ENCODE measurements at places on chromosomes 5 and 9.

DNA sequence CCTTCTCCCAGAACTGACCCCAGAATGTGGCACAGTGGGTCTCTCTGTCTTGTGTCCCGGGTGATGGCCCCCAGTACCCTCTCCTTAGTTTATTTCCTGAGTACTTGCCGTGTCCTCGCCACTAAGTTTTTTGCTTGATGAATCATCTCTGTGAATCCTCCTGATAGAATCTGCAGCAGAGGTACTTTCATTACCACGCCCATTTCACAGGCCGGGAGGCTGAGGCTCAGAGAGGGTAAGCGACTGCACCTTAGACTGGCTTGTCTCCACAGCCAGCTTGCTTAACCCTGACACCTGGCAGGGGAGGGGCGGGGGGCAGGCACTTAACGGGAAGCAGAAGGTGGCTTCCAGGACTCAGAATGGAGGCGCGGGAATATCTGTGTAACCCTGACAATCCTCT is 7.9 kb upstream of the IER5L start:
- DNase-seq, result no peak

DNA sequence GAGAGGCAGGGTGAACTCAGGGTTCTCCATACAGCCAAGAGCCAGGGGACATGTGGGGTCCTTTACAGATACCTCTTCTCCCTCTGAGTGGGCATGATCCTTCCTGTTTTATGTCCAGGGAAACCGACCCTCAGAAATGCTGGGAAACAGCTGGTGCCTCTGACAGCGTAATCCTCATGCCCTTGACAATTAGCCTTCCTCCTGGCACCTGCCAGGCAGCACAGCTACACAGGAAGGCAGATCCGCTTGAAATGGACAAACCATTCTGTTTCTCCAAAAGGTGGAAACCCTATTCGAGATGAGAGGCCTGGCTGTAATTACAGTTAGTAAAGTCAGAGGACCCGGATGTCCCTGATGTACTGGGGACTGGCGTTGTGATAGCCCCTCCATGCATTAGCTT is 7.2 kb downstream of the ERGIC1 start:
- no peak for DNase-seq

DNA sequence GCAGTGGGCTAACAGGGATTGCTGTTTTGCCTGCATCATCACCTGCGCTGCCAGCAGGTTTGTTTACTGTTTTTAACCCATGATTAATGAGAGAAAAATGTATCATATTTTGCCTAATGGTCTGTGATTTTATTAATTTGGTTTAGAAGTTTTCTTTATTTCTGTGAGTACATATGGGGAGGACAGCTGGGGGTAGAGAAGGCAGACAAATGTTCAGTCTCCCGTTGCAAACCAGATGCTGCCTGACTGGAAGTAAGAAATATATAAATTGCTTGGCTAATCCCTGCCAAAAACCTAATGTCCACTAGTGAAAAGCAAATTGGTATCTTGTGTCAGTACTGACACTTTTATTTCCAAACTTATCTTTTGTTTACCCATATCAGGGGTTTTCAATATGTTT is 1766.1 kb upstream of the C9orf72 start:
- DNase-seq, result no peak

GRCh38 chr5:173778784-173779304 is 109.3 kb upstream of the CPEB4 start:
- DNase-seq, result no peak

DNA sequence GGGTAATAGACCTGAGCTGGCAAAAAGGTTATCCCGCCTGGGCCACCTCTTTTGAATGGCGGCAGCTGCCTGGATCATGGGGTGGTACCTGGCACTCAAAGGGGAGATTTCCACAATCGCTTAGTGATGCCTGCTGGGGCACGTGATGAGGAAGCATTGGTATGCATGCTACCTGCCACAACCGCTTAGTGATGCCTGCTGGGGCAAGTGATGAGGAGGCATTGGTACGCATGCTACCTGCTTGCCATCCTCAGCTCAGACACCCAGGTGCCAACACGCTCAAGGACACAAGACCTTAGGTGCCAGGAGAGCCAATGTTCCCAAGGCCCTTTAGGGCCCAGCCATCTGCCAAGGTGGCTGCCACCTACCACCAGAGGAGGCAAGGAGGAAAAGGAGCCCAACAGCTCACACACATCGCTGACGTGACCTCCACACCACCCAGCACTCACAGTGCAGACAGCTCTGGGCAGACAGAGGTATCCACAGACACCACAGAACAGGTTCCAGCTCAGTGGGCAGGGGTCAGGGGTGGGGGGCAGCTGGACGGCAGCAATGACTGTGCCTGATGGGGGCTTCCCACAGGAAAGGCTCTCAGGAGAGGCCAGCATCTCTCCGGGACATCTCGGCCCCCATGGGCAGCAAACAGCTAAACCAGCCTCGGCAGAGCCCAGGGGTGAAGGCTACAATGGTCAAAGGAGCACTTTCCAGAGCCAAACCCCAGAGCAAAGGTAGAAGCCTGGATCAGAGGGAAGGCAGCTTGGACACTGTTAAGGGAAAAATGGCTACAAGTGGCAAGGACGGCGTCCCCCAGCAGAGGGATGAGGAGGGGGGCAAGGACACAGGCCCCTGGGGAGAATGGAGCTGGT is 43.0 kb upstream of the SARDH start:
- no peak for DNase-seq

DNA sequence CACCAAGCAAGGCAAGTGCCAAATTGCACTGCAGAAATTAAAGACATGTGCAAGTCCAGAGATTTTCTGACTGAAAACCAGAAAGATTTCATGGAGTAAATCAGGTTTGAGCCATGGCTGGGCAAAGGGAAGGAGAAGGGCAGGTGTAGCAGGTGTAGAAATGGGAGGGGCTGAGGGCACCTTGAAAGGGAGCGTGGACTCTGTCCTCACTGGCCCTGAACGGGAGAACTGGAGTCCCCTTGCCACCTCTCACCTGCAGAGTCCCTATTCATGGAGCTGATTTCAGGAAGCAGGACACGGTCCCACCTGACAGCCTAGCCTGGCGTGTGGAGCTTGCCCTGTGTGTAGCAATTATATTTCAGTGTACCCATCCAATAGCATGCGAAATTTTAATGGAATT is 46.3 kb downstream of the UBE2QL1 start:
- no peak for DNase-seq

DNA sequence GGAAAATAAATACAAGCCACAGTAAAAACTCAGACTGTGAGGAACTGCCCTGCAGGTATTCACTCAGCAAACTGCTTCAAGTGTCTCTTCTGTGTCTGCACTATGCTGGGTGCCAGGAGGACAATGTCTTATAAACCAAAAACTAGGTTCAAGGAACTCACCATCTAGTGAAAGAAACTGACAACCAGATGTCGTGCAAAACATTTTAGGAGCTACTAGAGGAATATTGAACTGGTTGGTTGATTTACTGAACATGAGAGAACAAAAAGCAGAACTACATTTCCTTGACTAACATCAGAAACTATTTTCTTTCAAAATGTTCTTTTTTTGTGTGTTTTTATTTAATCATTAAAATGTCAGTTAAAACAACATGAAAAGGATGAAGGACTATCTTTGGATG is 35.2 kb downstream of the ZNF366 start:
- no peak for DNase-seq

DNA sequence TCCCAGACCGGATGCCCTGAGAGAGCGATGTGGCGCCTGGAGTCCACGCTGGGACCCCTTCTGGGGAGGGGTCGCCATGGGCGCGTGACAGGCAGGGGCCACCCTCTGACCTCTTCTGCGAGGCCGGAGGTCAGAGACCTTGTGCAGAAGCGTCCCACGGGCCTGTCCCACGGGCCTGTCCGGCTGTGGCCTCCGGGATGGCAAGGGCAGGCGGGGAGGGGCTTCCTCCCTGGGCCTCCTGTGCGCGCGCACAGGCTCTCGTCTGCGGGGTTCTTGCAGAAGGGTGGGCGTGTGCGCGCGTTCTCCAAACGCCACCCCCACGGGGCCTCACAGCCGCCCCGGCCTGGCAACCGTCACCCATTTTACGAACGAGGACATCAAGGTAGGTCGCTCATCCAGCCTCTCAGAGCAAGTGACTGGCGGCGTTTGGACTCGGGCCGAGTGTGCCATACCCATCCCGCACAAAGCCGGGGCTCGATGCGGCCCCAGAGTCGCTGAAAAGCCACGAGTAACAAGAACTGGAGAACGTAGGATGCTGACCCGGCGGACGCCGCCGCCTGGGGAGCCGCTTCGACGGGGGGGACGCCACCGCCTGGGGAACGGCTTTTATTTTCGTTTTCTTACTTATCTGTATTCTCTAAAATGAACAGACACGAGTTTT is 897 bp downstream of the AHRR start:
- no peak for DNase-seq

DNA sequence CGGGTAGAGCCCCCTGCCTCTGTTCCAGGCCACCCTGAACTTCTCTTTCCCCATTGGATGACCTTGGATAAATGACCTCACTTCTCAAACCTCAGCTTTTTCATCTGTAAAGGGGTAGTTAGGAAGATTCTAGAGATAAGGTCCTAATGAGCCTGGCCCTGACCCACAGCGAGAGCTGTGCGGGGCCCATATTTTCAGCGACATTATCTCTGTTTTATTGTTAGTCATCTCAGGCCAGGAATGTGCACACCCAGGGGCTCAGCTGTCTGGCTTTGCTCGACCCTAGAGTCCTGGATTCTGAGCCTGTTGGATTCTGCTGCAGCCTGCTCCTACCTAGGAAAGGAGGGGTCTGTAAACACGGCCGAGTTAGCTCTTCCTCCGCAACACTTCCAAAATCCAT is 81.2 kb upstream of the LMX1B start:
- no peak for DNase-seq

- no peak for DNase-seq
Observed at GRCh38 chr9:37408933-37409710, 13.4 kb upstream of the GRHPR start.

- no peak for DNase-seq
Observed at GRCh38 chr9:81686614-81687520, 2.5 kb downstream of the TLE1 start.

GRCh38 chr9:126304971-126305320 is 21.7 kb upstream of the MVB12B start:
- no peak for DNase-seq

DNA sequence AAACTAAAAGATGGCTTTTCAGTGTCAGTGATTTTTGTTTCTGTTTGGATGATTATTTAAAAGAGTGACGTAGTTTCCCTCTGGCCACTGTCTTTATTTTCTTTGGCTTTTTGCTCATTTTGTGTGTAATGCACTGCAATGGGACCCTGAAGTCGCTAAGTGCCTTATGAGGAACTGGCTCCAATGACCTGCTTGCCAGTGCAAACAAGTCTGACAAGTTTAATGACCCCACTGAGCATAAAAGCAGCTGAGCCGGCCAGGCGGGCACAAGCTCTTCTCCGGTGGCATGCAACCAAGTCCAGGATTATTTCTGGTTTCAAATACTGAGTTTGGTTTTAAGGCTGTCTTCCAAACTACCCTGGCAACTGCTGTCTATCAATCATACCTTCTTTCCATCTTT is 15.6 kb upstream of the GNA14 start:
- DNase-seq, result no peak

- no peak for DNase-seq
Observed at GRCh38 chr9:6414247-6414641, 1.2 kb downstream of the UHRF2 start.

DNA sequence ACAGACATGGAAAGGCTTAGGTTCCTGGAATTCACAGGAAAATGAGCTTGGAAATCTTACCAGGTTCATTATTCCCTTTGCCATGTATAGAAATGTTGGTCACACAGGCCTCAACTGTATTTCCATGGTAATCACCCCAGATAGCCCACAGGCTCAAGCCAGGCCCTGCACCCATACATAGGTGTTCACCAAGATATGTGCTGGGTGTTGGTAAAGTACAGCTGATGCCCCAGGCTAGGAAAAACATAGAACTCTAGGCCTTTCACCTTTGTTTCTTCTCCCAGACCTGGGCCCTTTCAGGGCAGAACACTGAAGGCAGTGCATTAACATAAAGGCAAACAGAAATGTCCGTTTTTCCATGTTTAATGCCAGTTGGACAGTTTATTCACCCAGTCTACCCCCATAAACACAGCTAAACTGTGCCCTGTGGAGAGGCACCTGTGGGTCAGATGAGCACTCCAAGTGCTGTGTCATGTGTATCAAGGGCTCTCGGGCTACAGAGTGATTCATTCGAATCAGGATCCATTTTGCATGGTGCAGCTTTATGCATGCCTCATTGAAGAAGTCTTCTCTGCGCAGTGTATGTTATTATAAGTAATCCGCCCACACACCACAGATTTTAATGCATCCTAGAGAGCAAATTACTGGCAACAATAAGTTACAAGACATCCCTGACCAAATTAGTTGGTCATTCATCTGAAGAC is 93.4 kb upstream of the SLC30A5 start:
- DNase-seq, result no peak

DNA sequence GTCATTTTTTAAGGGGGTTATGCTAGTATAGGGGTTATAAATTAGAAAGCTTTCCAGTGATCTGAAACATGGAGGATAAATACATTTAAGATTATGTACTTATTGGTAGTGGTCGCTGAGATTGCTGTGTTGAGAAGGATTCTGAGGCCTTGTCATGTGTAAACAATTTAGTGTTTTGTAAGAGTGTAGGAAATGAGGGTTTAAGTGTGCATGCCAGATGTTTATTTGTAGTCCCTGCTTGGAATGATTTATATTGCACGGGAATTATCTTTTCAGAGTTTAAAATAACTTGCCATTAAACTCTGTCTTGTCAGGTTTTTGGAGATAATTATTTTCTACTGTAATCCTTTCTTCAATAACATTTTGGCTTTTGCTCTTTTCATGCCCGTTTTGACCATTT is 19.4 kb downstream of the ZNF618 start:
- DNase-seq, result no peak

GRCh38 chr5:38497946-38498345 is 58.5 kb downstream of the LIFR start:
- DNase-seq, result no peak

DNA sequence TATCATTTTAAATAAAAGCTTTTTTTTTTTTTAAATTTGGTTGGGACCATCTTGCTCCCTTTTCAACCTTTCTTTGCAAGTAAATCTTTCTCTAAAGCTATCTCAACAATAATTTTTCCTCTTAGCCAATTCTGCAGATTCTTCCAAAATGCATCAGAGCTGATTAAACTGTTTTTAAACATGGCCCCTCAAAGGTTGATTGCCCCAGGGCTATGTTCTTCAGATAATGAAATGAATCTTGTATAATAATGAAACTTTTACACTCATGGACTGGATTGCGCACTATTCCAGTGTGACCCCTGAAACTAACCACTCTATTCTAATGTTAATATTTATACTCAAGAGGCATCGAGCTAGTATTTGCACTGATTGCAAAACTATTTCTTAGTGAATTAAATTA is 222.8 kb upstream of the PRDM9 start:
- DNase-seq, result no peak

- DNase-seq, result no peak
Observed at GRCh38 chr9:128362774-128363173, 8.4 kb upstream of the URM1 start.

Data from iPS DF 6.9 (cell line).